ENCODE measurements at places on chromosomes 5 and 9.

- DNase-seq = no peak
These were observed 585.2 kb downstream of the ZNF608 start for GRCh38 chr5:124161266-124161665.

DNA sequence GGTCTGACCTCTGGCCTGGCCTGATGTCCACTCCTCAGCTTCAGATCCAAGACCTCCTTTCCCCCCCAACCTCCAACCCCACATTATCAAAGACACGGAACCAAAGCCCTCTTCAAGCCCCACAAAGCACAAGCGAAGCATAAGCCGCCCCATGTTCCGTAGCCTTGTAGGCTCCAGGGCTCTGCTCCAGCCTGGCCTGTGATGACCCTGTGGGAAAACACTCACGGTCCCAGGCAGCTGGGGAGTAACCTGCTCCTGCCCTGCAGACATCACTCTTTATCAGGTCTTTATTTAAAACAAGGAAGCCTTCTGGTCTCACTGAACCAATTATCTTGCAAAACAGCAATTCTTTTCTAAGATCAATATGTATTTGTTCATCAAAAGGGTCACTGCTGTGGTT lies 15.4 kb upstream of the WNK2 start:
- no peak for DNase-seq

DNA sequence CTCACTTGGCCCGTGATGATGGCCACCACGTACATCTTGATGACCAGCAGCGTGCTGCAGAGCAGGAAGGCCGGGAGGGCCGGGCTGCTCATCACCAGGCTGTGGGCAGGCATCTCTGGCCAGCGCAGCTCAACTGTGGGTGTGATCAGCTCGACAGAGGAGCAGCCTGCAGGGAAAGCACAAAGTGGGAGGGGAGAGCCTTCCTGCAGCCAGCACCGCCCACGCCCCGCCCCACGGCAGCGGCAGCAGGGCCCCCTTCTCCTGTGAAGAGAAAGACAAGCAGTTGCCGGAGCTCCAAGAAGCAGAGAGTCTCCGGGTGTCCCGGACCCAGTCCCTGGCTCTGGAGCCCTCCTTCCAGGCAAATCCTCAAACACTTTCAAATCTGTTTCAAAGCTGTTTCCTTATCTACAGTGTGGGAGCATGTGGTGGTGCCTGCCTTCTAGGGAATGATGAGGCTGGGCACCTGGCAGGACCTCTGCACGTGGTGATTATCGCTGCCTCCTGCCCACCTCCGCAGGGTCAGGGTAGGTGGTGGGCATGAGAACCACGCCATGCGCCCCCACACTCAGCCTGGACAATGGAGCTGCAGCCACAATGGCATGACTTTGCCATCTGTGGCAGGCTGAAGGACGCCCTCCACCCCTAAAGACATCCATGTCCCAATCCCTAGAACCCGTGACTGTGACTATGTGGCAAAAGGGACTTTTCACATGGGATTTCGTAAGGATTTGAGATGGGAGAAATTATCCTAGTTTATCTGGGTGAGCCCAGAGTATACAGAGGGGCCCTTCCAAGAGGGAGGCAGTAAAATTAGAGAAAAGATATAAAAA lies at the start of gene PTGES:
TSS of gene PTGES (minus strand) at position 143 of the 830 bp plus-strand sequence. CDS start at position 113, 30 bp downstream.
- DNase-seq = no peak

- no peak for DNase-seq
These were observed 31.1 kb upstream of the ANKRD18A start for GRCh38 chr9:38651400-38652042.

GRCh38 chr9:129202613-129203555 lies 24.8 kb upstream of the IER5L start:
- DNase-seq = peak; percentile 17

- DNase-seq = no peak
These were observed 448.6 kb downstream of the ZNF608 start for GRCh38 chr5:124297826-124298225.

- no peak for DNase-seq
These were observed 88.3 kb downstream of the RAPGEF1 start for GRCh38 chr9:131651599-131651998.

DNA sequence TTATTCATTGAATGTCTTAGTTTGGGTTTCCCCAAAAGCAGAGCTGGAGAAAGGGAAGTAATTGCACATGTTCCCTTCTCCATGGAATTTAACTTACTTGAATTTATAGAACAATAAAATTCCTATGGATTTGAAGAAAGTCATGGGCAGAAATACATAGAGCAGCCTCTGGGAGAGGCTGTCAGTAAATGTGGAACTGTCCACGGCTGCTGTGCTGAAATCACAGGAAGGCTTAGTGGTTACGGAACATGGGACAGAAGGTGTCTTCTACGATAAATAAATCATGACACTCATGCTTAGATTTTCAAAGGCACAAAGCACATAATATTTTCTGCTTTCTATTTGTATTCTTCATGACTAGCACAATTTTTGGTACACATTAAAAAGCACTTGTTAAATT lies 440.6 kb upstream of the IZUMO3 start:
- no peak for DNase-seq

DNA sequence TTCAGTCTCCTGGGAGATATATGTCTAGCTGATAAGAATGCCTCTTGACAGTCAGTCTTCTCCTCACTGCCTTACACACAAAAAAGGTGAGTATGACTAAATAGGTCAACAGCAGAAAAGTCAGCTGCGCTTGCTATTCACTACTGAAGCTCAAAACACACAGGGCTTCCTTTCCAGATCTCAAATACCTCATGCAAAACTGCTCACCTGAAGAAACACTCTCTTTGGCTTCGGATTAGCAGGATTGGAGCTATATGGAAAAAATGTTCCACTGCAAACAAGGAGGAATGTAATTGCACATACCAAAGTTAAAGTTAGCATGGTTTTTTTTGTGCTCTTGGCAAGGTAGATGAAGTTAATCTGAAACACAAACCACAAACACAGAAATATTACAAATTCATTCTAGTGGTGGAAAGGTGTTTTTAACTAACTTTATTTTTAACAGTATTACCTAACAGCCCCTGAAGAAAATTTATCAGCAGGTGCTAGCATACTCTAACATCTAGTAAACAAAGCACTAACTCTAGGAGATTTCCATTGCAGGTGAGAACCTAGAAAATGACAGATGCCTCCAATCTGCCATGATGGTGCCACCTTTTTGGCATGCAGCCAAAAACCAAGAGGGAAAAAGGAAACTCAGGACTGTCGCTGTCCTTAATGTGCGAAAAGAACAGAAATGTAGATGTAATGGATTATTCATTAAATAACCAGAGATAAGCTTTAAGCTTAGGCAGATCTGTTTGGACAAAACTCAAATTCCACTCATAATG lies 31.8 kb downstream of the ERMP1 start:
- no peak for DNase-seq

- no peak for DNase-seq
These were observed 103.7 kb upstream of the MVB12B start for GRCh38 chr9:126222835-126223431.

DNA sequence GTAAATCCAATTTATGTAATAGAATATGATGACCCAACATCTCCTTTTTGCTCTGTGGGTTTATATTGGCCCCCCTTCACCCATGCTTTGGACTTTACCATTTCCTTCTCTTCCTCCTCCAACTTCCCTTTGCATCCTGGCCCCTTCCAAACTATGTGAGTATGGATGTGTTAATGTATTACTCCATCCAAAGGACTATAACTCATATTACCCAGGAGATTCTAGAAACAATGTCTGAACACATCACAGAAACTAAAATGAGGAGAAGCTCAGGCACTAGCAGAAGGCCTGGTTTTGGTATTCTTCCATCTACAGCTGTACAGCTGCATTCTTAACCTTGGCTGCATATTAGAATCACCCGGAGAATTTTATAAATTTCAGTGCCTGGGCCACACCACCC lies 110.7 kb downstream of the PDE4D start:
- DNase-seq = no peak

DNA sequence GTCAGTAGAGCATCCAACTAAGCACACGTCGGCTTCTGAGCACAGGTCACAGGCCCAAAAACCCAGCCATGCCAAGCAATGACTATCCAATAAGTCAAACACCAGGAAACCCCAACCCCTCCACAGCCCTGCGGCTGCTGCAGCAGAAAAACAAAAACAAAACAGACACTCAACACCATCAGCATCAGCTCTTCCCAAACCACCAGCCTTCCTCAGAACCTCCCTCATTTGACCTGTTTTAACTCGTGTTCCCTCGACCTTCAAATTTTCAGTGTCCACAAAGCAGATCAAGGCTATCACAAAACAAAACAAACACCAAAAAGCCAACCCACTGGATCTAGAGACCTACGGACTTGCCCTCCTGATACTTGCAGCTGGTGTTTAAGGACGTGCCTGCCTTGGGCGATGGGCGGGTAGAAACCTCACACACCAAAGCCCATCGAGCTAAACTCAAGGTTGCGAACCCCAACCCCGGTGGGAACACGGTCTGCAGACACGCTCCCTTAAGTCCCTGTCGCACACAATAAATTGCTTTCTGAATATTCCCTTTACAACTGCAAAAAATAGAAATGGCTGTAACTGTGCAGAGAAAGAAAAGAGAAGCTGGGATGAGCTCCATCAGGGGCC lies 247.1 kb upstream of the ANKRD55 start:
- DNase-seq = no peak

GRCh38 chr9:113993838-113994540 lies 84.1 kb downstream of the AMBP start:
- DNase-seq = peak; percentile 92

GRCh38 chr5:99369797-99370593 lies 441.2 kb upstream of the CHD1 start:
- DNase-seq = peak; percentile 8

DNA sequence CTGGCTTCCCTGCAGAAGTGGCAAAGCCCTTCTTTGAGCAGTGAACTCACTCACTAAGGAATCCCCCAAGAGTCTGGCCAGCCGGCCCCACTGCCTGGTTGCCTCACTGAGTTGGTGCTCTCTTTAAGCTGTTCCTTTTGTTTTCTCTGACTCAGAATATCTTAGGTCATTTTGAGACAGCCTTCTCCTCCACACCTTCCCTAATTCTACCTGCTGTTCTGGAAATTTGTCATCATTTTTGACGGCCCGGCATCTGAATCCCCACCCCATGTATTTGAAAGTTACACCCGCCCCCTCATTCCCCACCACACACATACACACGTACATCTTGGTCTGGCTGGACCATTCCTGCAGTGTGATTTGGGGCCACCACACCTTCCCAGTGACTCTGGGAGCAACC lies 41.8 kb downstream of the FGF1 start:
- no peak for DNase-seq

GRCh38 chr5:1875281-1875842 lies 7.4 kb downstream of the IRX4 start:
- DNase-seq = no peak

DNA sequence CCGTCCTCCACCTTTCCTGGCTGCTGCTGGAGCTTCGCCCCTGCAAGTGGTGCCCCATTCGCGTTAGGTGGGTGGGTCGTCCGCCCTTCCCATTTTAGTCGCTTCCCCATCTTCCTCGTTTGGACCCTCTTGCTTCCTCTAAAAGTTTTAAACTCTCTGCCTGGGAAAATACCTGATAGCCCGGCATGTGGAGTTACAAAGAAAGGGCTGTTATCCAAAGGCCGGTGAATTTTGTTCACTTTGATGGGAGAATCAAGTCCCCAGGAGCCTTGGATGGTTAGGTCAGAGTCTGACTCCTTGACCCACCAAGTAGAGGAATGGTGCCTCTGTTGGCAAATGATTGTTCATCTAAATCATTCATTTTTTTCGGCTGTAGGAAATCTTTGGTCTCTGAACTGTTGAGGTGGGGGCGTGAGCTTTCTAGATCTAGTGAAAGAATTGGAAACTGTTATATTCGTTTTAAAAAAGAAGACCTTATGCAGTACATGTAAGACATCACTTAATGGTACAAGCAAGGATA lies 29.5 kb upstream of the APC start:
- no peak for DNase-seq

DNA sequence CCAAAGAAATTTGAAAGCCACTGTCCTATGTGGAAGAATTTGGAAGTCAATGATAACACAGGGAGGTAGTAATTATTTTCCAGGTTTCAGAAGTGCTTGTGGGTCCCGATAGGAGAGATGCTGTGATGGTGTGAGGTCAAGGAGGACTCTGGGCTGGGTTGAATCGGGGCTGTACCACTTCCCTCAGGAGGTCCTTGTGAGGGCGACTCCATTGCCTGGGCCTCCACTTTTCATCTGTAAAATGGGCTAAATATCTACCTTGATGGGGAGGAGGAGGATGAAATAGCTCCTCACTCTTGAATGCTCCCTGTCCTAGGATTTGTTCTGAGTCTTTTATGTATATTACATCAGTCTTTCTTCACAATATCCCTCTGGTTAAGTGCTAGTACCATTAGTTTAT lies 59.0 kb downstream of the ROPN1L start:
- no peak for DNase-seq

GRCh38 chr9:82254646-82255367 lies 266.2 kb downstream of the SPATA31D1 start:
- no peak for DNase-seq

DNA sequence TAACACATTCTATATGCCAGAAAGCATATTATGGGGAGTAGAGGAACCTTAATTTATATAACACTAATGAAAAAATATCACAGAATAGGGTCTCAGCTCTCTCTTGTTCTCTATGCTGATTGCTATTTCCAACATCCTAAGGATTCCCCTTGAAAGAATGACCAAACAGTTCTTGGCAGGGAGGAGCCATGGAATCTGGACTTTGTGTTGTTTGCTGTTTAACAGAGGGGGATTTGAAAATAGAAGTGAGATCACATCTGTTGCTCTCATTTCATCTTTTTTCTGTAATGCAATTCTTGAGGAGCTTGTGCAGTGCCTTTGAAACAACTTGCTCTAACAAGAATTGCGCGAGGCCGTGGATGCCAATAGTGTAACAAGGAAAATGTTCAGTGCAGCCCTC lies 755.3 kb downstream of the TLE1 start:
- DNase-seq = no peak

- no peak for DNase-seq
These were observed at the start of gene FBP1 for GRCh38 chr9:94639061-94639998. Gene FBP1, minus strand, starts transcription at chr9:94639518. Its CDS starts 208 bp downstream, at chr9:94639310.

DNA sequence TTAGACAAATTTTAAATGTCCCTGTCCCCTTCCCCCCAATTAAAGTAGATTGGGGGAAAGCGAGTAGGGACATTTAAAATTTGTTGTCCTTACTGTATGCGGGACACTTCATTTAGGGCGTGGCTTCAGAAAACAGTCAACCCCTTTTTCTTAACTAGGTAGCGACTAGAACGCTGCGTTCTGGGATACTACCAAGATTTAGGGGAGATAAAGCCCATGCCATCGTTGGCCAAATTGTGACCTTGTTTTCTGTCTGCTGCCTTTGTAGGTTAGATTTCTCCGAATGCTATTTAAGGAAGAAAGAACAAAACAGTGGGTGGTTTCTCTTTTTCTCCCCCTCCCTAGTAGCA lies 1.2 kb downstream of the CKS2 start:
- no peak for DNase-seq

Data from NCI-H1694 (cell line).